ENCODE measurements at places on chromosomes 4 and X.

DNA sequence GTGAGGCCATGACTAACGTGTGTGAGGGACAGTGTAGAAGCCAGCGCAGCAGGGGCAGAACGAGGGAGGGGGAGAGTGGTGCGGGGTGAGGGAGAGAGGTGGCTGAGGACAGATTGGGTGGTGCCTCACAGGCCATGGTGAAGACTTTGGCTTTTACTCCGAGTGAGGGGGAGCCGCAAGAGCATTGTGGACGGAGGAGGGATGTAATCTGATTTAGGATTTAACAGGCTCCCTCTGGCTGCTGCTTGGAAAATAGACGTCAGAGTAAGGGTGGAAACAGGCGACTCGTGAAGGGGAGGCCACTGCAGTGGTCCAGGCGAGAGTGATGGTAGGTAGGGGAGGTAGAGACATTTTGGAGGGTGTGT, 13.0 kb downstream of the PPP1R3F start:
- DNase-seq: no peak

- DNase-seq: no peak
Measured at GRCh38 chrX:110326712-110327111, 8.8 kb upstream of the AMMECR1 start.

GRCh38 chr4:157271166-157271869, 50.8 kb downstream of the GRIA2 start:
- no peak for DNase-seq

DNA sequence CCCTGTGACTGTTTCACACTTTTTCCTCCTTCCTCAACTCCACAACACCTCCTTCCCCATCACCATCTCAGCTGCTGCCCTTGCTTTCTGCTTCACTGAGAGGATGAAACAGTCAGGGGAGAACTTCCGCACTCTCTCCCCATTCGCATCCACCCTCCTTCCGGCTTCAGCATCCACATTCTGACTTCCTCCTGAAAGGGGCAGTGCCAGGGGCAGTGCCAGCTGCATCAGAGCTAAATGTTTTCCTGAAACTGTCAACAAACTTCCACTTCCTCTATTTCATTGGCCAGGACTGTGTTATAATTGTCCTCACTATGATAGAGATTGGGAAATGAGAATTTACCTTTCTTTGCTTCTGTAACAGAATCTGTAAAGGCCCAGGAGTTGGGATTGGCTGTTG, 18.2 kb upstream of the RASL11B start:
- no peak for DNase-seq

DNA sequence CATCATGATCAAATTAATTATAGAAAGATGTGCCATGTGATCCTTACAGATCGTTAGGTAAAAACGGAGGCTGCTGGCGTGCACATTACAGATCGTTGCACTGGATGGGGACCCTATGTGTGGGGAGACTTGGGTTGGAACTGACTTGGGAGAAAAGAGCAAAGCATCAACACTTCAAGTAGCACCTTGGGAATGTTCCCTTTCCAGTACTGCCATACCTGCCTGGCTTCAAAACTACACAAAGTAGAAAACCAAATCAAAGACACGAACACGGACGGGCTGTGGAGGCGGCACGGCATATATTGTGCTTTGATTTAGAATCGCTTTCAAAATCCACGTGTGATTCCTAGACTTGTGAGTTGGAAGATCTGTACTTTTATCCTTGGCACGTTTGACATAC, 898 bp downstream of the CMC4 start:
- no peak for DNase-seq

DNA sequence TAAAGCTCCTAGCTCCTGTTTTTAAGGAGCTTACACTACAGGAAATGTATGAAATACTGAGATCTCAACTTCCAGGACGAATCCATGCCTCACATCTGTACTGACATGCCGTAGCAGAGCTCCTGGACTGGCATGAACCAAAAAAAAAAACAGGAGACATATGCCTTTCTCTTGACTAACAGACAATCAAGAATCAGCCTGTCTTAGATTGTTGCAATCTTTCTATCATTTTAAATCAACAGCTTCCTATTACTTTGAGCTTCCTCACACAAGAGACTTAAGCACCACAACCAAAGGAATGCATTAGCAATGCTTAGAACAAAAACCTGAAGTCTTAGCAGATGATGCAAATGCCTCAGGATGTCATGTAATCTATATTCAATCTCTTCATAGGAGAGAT, 34.7 kb upstream of the AREG start:
- DNase-seq: no peak

DNA sequence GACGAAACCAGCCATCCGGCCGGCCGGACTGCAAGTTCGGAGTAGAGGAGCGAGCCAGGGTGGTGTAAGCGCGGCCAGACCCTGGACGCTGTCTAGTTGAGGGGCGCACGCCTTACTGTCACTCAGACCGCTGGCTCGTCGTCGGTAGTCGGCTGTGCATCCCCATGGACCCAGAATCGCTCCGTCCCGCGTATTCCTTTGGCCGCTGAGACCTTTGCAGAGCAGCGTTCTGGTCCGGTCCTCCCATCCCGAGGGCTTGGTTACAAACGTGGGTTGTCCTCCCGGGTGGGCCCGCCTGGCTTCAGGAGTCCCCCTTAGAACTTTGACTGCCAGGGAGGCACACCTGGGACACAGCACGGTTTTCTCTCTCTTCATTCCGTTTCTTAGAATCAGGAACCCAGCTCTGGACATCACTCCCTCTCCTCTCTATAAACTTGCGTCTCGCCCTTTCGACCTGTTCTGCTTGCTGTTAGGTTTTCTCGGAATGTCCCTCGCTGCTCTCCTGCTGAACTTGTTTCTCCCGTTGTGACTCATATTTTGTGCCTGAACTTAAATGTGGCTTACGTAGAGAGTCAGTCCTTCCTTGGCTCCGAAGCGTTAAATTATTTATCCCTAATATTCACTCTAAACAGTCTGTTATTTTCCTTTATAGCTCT, 672 bp downstream of the PGM2 start:
- peak; percentile 6 for DNase-seq

DNA sequence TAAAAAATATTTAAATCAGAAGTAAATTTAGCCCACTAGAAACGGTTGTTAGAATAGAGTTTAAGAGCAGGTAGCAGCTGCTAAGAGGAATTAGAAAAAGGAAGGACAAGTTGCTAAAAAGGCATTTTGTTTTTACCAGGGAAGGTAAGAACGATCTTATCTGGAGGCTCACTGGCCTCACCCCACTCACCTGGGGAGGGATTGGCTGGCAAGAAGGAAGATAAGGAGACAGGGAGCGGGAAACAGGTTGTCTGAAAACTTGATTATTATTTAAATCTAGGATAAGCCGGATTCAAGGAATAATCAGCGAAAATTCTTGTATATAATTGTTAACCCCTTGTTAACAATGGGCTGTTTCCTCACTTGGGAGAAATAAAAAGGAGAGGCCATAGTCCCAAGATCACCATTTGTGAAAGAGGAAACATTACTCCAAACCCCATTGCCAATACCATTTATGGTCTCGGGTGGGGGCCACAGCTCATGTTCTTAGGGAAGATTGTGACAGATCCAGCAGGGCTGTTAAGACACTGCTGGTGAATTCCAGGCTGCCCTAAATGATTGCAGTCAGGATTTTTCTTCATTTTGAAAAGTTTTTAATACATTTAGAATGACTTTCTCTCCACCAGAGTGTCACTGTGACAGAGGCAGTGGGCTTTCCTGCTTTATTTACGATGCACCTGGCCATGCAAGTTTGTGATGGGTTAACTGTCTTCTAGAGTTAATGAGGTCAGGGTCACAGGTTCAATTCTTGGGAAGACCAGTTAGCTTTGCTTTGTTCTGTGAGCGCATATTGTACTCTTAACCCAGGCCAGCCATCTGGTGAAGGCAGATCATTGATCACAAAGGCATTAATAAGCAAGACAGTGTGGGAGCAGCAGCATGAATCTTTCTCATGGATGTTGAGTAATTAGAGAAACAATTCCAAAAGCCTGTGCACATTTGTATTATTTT, 106.6 kb downstream of the CEP135 start:
- DNase-seq: no peak

DNA sequence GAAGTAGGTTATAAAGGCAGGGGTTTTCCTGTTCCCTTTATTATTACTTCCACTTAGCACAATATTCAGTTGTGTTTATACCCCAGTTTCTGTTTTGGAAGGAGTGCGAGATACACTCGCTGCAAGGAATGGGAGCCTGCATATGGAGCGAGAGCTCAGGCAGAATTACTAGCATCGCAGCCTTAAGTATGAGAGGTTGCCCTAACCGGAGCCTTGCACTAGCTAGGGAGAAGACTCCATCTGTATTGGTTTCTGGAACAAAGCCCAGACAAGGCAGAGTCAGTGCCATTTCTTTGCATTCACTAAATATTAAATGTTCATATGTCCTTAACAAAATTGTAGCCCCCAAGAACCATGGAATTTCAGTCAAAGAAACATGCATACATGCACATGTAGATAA, 6.2 kb upstream of the DCTD start:
- no peak for DNase-seq

- DNase-seq: no peak
Measured at GRCh38 chr4:87005690-87006425, 71.0 kb downstream of the AFF1 start.

- no peak for DNase-seq
Measured at GRCh38 chr4:26361297-26361696, 40.5 kb downstream of the RBPJ start.

DNA sequence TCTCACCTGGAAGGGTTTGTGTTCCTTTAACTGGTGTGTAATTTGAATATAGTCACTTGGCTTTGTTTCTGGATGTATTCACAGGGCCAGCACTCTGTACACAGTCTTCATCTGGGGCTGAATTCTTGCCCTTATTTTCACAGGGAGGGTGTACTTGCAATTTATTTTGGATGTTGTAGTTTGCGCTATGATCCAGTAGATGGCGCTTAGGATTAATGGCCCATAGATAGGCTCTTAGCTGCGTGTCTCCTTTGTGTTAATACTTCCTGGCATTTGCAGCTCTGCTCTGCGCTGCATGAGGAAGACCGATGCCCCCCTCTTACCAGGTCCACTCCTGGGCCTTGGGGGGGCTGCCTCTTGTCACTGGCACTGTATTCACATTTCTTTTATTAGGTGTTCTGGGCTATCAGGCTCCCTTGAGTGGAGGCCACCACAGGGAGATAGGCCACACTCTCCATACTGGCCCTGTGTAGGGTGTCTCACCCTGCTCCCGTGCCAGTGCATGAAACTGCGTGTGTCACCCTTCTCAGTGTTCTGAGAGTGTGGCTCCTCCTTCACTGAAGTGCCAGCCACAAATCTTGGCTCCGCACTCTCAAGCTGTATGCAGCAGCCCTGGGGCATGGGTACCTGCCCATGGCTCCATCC, 562.2 kb downstream of the ZIC3 start:
- no peak for DNase-seq

- no peak for DNase-seq
Measured at GRCh38 chr4:98447648-98448047, 186.5 kb downstream of the RAP1GDS1 start.

GRCh38 chrX:137352101-137352660, 213.7 kb upstream of the ZIC3 start:
- DNase-seq: no peak

DNA sequence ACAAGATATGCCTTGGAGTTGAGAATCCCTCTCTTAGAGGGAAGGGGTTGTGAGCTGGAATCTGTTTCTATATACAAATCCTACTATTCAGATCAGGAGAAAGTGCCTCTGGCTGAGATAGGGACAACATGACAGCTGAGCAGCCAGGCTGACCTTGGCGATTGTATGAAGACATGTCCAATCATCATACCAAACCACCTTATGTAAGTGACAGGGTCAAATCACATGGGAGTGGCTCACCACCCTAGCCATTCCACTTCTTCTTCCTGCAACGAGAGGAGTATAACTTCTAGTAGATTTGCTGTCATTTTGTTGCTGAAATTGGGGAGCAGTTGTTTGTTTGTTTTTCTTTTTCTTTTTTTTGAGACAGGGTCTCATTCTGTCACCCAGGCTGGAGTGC, 48.3 kb upstream of the TMEM150C start:
- DNase-seq: no peak

DNA sequence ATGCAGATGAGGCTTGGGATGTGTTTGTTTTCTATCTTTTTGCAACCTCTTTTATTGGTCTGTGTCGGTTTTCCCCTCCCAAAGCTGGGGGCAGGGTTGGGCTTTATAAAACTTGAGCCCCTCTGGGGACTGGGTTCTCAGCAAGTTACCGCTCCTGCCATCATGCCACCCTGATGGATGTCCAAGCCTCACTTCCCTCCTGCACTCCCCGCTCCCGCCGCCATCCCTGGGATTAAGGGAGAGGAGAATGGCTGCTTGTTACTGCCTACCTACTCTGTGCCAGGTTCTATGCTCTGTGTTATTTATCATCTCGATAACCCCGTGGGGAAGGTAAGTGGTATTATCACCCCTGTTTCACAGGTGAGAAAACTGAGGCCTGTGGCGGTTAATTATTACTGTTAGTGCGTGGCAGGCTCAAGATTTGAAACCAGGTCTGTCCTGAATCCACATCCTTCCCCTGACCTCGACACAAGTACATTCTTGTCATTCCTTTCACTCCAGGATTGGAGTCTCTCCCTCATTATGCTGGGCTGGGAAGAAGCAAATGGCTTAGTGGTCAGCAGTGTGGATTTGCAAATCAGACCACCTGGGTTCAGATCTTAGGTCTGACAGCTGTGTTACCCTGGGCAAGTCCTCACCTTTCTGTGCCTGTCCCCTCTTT, 4.5 kb downstream of the UBA1 start:
- DNase-seq: no peak

- DNase-seq: no peak
Measured at GRCh38 chr4:167986044-167986443, 106.3 kb upstream of the ANXA10 start.

- no peak for DNase-seq
Measured at GRCh38 chr4:79210636-79211049, 115.2 kb downstream of the NAA11 start.

GRCh38 chr4:2934813-2935761, 28.1 kb downstream of the NOP14 start:
- peak; percentile 96 for DNase-seq

GRCh38 chr4:74317616-74318246, 9.5 kb downstream of the EPGN start:
- DNase-seq: no peak

DNA sequence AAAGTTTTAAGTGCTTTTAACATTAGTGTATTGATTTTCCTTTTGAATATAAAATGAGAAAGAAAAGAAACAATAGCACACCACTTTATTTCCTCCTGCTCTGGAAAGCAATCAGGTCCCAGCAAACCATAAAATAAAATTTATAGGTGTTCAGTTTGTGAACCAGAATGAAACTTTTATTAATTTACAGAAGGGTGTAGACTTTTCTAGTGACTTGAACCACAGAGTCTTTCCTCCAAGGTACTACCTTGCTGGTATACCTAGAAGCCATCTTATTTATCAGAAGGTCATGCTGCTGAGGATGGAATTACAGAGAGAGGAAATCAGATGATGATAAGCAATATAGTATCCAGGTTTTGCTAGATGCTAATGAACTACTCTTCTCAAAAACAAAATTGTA, 27.6 kb upstream of the RPS6KA3 start:
- no peak for DNase-seq

DNA sequence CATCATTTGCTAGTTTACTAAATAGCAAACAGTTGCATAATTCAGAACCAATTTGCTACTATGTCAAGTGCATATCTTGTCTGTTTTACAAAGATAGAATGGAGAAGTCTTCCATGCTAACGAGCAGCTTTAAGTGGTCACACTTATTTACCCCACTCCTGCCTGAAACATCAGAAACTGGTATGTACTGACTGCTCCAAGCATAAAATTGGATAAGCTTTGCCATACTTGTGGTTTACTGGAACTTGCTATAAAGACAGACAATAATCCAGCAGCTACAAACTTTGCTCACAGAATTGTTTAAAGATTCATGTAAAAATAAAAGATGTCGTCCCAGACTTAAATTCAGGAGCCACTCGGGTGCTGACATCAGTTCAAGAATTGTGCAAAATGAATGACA, 13.3 kb upstream of the CDKL2 start:
- no peak for DNase-seq
